ENCODE measurements at places on chromosomes 1 and 21.

- H3K4me1 ChIP-seq = peaks cover 4% of the 10 kb centered on the region
- no peak overlapping the region for H3K4me3 ChIP-seq
- no peak for DNase-seq
- no peaks in the 10 kb centered on the region for H3K36me3 ChIP-seq
Observed at GRCh38 chr1:41901551-41901950, 17.2 kb downstream of the HIVEP3 start.

DNA sequence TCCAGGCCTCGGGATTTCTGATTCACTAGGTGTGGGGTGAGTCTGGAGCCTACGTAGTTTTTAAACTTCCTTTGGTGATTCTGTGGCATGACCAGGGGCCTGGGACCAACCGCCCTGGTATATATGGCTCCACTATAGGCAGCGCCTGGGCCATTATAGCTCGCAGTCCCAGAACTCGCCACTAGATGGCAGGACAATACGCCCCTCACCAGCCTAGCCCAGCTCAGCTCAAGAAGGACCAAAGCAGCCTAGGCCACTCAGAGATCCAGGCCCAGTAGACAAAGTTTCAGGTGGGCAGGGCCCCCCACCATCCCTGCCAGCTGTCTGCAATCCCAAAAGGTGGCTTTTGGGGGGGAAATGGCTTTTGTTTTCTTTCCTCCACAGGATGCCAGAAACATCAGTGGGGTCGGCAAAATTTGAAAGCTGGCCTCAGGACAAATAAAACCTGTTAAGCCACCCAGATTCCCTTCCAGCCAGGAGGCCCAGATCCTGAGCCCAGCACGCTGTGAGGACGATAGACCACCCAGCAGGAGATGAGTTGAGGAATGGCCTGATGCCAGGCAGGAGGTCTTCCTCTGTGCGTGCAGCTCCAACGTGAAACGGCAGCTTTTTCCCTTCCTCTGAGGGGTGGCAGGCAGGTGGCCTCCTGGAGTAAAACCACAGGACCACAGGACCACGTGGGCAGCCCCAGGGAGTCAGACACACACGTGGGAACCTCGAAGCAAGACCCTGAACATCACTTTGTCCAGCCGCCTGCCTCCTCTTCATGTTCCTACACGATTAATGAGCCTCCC is 24.8 kb upstream of the TMEM51 start:
- no peaks in the 10 kb centered on the region for H3K36me3 ChIP-seq
- peaks cover 9% of the 10 kb centered on the region for H3K27me3 ChIP-seq
- no peaks in the 10 kb centered on the region for H3K4me1 ChIP-seq
- H3K4me3 ChIP-seq = no peak overlapping the region
- no peak overlapping the region for H3K27ac ChIP-seq

DNA sequence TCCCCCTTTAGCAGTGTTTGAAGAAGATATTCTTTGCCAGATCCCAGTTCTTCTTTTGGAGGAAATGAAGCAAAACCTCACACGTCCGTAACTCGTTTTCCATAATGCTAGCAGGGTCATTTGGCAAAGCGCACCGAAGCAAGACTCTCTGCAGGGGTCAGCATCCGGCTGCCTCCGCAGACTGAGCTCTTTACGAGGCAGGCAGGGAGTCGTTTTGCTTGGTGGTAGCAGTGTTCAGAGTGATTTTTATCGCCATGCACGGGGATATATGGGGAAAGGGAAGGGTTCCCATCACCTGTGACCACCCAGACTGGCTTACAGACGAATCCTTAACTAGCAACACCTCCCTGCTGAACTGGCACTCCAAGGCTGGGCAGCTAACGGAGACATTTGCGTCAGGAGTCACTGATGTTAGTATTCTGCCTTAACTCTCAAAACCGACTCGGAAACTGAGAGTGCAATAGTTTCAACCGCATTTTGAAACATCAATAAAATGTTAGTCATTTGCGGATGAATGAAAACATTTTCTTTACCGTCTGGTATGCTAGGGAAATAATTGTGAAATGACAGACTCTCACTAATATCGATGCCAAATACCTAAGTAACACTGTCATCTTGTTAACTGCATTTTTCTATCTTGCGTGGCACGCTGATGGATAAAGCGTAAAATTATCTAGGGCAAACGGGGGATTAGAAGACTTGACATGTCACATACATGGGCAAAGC is 2.2 kb upstream of the NEGR1 start:
- H3K4me3 ChIP-seq = no peak overlapping the region
- H3K36me3 ChIP-seq = no peaks in the 10 kb centered on the region
- DNase-seq = peak; percentile 13
- peaks cover 15% of the 10 kb centered on the region for H3K4me1 ChIP-seq
- peaks cover 13% of the 10 kb centered on the region for H3K27me3 ChIP-seq
- no peak overlapping the region for H3K27ac ChIP-seq

DNA sequence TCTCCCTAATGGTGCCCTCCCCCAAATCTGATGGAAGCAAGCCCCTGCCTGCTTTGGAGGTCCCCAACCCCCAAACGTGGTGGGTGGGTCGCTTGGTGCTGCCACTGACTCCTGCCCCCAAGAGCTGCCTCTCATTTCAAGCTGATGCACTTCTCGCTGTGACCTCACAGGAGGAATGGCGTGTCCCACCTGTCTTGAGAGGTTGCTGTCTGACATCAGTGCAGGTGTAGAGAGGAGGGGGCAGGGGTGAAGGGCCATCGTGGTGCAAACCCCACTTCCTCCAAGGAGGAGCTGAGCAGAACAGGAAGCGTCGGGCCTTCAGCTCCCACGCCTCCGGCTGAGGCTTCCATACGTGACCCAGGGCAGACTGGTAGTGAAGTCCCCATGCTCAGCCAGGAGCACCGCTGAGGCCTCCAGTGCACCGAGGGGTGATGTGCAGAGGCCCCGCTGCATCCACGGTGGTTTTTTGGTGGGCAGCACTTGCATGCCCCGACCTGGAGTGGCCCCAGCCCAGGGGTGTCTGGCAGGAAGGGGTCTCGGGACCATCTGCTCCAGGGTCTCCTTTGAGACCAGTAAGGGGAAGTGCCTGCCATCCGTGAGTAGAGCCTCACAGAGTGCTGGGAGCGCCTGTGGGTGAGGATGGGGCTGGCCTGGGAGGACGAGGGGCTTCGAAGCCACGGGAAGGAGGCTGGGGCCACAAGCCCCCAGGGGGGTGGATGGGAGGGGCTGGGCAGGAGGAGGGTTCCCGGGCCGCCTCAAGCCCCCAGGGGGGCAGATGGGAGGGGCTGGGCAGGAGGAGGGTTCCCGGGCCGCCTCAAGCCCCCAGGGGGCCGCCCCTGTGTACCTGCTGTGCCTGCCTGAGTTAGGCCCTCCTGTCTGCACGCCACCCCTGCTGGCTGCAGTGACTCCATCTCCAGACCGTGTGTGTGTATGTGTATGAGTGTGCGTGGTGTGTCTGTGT is 39.8 kb downstream of the WDR4 start:
- H3K27ac ChIP-seq = no peak overlapping the region
- no peak for DNase-seq
- H3K4me1 ChIP-seq = peaks cover 8% of the 10 kb centered on the region
- H3K36me3 ChIP-seq = peaks cover 26% of the 10 kb centered on the region
- no peaks in the 10 kb centered on the region for H3K27me3 ChIP-seq

GRCh38 chr1:19311503-19311930 is 427 bp downstream of the AKR7A2 start:
- DNase-seq = no peak
- H3K27me3 ChIP-seq = no peaks in the 10 kb centered on the region
- H3K36me3 ChIP-seq = peaks cover 24% of the 10 kb centered on the region
- peaks cover 51% of the 10 kb centered on the region for H3K4me1 ChIP-seq
- H3K27ac ChIP-seq = no peak overlapping the region

GRCh38 chr1:212286556-212287131 is 1.4 kb downstream of the PPP2R5A start:
- H3K36me3 ChIP-seq = peaks cover 11% of the 10 kb centered on the region
- peak overlapping the region; percentile 96 for H3K4me3 ChIP-seq
- peaks cover 55% of the 10 kb centered on the region for H3K4me1 ChIP-seq
- peak overlapping the region; percentile 96 for H3K27ac ChIP-seq
- no peaks in the 10 kb centered on the region for H3K27me3 ChIP-seq

DNA sequence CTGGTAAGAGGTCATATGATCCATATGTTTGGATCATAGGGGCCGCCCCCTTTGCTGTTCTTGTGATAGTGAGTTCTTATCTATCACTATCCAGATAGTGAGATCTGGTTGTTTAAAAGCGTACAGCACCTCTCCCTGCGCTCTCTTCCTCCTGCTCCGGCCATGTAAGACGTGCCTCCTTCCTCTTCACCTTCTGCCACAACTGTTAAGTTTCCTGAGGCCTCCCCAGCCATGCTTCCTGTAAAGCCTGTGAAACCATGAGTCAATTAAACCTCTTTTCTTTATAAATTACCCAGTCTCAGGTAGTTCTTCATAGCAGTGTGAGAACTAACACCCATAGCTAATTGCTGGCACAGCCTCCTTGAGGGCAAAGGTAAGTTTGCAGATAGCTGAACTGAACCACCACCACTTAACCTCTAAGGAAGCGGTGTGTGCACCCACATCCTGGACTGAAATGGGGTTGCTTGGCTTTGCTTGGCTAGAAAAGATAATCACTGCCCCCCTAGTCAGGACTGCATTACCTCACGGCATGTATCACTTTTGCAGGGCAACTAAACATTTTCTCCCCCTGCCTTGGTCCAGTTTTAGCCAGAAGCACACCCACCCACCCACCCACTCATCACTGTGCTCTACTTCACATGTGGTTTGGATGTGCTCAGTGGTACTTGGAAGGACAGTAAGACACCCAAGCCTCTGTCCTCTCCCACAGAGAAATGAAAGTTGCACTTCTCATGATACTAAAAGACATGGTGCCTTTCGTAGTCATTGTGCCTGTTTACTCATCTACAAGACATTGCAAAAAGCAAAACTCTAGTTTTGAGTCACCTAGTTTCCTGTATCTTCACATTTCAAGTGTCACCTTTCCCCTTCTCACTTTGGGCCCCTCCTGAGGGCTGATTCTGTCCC is 23.1 kb upstream of the PTAFR start:
- H3K36me3 ChIP-seq = peaks cover 64% of the 10 kb centered on the region
- no peak for DNase-seq
- H3K27ac ChIP-seq = peak overlapping the region; percentile 80
- H3K4me1 ChIP-seq = peaks cover 22% of the 10 kb centered on the region
- no peaks in the 10 kb centered on the region for H3K27me3 ChIP-seq
- H3K4me3 ChIP-seq = no peak overlapping the region

DNA sequence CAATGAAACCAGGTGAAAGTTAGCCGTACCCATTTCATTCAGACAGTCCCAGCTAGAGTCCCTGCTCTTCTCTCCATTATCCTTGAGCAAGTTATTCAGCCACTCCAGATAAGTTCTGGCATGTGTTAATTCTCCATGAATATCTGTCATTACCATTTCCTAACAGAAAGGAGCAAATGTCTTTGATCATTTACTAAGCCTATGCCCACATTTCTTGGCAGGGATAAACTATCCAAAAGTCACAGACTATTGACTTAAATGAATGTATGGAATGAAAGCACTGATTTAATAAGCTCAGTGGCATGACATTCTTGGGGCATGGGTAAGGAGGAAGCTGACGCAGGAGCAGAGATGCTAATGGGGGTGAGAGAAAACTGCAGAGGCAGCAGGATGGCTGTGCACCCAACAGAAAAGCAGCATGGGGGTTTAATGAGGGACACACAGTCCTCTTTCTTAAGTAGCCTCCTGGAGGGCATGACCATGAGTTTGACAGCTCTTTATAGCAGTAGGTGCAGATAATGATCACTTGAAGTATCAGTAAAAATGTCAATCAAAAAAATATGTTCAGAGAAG is 17.6 kb upstream of the DHCR24 start:
- H3K4me1 ChIP-seq = no peaks in the 10 kb centered on the region
- peaks cover 27% of the 10 kb centered on the region for H3K27me3 ChIP-seq
- H3K27ac ChIP-seq = no peak overlapping the region

DNA sequence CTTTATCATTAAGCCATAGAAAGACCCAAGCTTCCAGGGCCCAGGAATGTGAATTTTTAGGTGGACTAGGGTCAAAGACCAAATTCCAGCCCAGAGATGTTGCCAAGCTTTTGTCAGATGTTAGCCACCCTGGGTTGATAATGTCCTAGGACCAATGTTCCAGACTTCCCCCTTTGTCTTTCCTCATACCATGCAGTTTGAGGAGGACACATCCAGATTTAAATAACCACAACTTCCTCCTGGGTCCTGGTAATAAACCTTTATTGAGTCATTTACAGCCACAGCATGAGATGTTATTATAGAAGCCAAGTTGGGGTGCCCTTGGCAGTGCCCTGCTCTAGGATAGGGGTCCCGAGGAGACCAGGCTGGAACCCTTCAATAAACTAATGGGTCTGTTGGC is 5.9 kb downstream of the TNR start:
- no peaks in the 10 kb centered on the region for H3K36me3 ChIP-seq
- DNase-seq = no peak
- H3K27ac ChIP-seq = no peak overlapping the region
- H3K27me3 ChIP-seq = peaks cover 29% of the 10 kb centered on the region
- no peaks in the 10 kb centered on the region for H3K4me1 ChIP-seq
- no peak overlapping the region for H3K4me3 ChIP-seq

DNA sequence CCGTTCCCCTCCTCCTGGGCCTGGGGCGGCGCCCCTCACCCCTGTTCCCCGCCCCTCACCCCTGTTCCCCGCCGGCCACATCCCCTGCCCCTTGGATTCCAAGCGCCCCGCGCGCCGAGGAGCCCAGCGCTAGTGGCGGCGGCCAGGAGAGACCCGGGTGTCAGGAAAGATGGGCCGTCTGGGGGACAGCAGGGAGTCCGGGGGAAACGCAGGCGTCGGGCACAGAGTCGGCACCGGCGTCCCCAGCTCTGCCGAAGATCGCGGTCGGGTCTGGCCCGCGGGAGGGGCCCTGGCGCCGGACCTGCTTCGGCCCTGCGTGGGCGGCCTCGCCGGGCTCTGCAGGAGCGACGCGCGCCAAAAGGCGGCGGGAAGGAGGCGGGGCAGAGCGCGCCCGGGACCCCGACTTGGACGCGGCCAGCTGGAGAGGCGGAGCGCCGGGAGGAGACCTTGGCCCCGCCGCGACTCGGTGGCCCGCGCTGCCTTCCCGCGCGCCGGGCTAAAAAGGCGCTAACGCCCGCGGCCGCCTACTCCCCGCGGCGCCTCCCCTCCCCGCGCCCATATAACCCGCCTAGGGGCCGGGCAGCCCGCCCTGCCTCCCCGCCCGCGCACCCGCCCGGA is at the start of gene TP73:
TSS of gene TP73 (plus strand) at position 587 of the 618 bp plus-strand sequence. CDS start 29,850 bp downstream, outside the sequence.
- H3K36me3 ChIP-seq = peaks cover 11% of the 10 kb centered on the region
- peaks cover 46% of the 10 kb centered on the region for H3K4me1 ChIP-seq
- H3K27ac ChIP-seq = peak within 1 kb of the TSS; percentile 18
- DNase-seq = no peak
- H3K4me3 ChIP-seq = peak within 1 kb of the TSS; percentile 66

GRCh38 chr1:201288007-201288406 is 4.7 kb downstream of the PKP1 start:
- peaks cover 34% of the 10 kb centered on the region for H3K27me3 ChIP-seq
- H3K36me3 ChIP-seq = no peaks in the 10 kb centered on the region
- DNase-seq = no peak
- no peak overlapping the region for H3K27ac ChIP-seq
- no peak overlapping the region for H3K4me3 ChIP-seq

DNA sequence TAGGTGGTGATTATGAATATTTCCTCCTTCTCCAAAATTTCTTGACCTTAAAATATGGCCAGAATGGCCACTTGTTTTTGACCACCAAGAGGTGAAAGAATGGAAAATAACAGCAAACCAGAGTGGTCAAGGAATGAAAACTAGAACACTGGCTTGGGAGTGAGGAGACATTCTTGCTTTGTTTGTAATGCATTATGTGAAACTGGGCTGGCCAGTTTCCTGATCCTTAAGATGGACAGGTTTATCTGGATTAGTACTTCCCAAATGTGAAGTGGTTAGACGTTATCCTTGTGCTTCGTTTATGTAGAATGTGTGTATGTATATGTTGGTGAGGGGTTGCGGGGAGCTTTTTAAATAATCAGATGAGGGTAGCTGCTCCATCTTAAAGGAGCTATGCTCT is 12.8 kb downstream of the PLA2G4A start:
- H3K27me3 ChIP-seq = no peaks in the 10 kb centered on the region
- H3K36me3 ChIP-seq = no peaks in the 10 kb centered on the region
- DNase-seq = no peak
- H3K4me1 ChIP-seq = no peaks in the 10 kb centered on the region
- no peak overlapping the region for H3K4me3 ChIP-seq
- no peak overlapping the region for H3K27ac ChIP-seq
